ENCODE measurements at places on chromosomes 4 and X.

DNA sequence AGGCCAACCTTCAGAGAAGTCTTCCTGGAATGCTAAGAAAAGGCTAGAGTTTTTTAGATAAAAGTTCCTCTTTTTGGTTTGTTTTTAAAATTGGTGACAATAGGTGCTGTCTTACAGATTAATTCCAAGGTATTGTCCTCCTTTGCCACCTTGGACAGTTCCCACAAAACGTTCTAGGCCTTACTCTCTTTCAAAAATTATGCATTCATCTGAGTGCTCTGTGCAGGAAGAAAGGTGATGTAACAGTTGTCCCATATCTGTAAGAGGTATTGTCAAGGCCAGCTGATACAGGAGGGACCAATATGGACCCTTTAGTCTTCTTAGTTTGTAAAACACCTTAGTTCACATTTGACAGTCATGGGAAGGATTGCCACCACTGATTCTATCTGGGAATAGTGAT is 15.9 kb upstream of the CXCL5 start:
- DNase-seq: no peak

GRCh38 chrX:130906776-130907175 is 3.8 kb upstream of the ENOX2 start:
- DNase-seq: no peak

GRCh38 chr4:99586797-99587196 is 12.2 kb downstream of the MTTP start:
- no peak for DNase-seq

GRCh38 chrX:12378706-12379105 is 240.4 kb downstream of the FRMPD4 start:
- no peak for DNase-seq

DNA sequence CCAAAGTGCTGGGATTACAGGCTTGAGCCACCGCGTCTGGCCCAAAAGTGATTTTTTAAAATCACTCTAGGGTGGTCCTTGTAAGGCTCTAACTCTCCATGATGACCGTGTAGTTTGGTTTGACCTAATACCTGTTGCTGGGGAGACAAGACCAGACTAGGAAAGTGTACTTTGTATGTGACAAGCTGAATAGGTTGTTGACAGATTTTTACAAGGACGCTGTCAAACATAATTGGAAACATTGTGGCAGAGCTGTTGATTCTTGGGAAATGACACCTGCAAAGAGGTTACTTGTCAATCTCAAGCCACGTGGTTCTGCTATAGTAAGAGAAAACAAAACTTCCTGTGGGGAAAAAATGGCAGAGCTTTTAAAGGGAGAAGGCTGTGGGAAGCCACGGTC is 802.4 kb upstream of the HS3ST1 start:
- DNase-seq: no peak

DNA sequence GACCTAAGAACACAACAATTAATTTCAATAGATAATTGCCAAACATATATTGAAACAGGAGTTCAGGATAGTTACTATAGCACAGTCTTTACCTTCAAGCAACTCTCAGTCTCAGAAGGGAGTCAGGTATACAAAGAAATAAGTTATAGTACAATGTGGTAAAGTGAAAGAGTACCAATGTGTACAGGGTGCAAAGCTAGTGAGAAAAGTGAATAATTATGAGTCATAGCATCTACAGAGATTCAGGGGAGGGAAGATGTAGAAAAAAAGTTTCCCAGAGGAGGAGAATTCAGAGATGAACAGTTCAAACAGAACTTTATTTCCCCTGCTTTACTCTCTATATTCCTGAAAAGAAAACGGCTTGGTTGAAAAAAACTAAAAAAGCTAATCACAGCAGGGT is 22.7 kb upstream of the DKK2 start:
- DNase-seq: no peak

- DNase-seq: no peak
These were observed 29.4 kb upstream of the FBXW7 start for GRCh38 chr4:152565333-152565732.

DNA sequence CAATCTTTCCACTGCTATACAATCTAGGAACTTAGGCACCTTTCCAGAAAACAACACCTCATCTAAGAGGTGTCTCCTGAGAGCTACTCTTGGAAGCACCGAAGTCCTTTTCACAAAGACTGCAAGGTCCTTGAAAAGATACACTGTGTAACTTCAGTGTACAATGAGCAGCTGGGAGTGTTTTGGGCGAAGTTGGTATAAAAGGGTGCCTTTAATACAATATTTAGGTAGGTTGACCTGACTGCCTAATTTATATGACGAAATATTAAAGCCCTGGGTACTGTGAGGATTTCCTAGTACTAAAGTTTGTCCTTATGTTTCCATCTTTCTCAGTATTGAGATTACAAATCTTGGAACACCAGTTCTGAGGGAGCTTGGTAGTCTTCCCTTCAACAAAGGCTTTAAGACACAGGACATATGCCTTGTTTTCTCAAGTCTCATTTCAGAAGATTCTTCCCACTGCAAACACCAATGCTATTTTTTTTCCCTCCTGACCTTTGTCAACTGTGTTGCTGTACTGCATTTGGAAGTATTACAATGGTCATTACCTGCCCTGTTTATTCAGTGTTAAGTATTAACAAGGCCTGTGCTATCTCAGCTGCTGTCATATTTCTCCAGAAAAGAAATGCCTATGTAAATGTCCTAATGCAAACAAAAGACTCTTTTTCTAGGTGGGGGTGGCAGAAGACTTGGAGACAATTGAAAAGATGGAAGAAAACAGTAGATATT is 134.2 kb downstream of the MAML3 start:
- DNase-seq: no peak

DNA sequence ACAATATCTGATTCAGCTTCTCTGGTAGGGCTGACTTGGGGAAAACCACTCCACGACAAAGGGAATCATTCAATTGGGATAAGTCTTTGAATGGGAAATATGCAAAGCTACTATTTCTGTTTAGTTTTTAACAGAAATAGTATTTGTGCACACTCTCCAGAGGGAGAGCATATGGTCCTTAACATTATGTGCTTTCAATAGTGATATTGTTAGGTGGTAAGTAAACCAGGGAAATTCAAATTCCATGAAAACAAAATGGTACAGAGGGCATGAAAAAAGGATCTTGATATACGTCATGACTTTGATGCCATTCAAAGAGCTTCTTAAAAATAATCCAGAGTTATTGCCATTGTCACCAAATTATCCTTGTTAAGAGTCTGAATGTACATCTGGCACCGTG is 47.1 kb upstream of the CITED1 start:
- DNase-seq: no peak

DNA sequence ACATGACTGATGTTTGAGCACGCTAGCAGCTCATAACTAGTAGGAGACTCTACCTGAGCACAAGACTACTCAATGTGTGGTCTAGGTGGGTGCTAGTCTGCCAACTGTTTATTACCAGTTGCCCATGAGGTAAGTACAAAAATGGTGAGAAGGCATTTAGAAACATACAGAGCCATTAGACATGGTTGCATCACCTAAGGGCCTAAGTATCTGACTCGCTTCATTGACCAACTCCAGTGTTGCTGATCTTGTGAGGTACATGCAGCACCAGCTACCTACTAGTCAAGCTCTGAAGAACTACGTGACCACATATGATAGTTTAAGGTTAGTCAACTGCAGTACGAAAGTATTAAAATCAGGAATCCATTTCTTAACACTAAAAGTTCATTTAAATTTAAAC is 39.9 kb downstream of the APBB2 start:
- DNase-seq: no peak

- no peak for DNase-seq
These were observed 218.5 kb downstream of the CCSER1 start for GRCh38 chr4:90345549-90346215.

GRCh38 chr4:41678086-41678816 is 70.3 kb downstream of the PHOX2B start:
- DNase-seq: no peak

- peak; percentile 75 for DNase-seq
These were observed at the start of gene IKBKG for GRCh38 chrX:154547245-154548027. TSS of gene IKBKG (plus strand) at chrX:154547620. CDS start at chrX:154552003, 4,383 bp downstream.

GRCh38 chr4:174314770-174315169 is 31.1 kb downstream of the CEP44 start:
- no peak for DNase-seq

- no peak for DNase-seq
These were observed 350.0 kb downstream of the GALNTL6 start for GRCh38 chr4:172163215-172163614.

DNA sequence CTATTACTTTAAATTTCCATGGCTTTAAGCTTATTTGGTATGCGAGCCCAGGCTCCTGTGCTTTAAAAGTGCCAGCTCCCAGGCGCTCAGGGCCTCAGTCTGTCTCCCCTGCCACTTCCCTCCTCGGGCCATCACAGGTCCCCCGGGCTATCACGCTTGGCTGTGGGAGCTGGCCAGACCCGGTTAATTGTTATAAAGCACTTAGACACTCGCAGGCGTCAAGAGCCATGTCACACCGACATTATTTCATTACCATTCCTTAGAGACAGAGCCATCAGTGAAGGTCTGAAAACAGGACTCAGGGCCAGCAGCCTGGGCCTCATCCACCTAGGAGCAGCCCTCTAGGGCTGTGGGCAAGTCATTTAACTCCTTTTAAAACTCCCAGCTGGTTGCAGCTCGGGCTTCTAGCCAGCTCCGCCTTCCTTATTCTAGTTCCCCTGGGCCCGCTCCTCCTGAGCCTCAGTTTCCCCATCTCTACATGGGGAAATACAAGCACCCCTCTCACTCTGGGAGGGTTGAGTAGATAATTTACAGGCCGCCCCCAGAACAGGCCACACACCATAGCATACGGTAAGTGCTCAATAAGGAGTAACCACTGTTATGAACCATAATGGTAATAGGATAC is 99.0 kb downstream of the HMX1 start:
- DNase-seq: no peak

DNA sequence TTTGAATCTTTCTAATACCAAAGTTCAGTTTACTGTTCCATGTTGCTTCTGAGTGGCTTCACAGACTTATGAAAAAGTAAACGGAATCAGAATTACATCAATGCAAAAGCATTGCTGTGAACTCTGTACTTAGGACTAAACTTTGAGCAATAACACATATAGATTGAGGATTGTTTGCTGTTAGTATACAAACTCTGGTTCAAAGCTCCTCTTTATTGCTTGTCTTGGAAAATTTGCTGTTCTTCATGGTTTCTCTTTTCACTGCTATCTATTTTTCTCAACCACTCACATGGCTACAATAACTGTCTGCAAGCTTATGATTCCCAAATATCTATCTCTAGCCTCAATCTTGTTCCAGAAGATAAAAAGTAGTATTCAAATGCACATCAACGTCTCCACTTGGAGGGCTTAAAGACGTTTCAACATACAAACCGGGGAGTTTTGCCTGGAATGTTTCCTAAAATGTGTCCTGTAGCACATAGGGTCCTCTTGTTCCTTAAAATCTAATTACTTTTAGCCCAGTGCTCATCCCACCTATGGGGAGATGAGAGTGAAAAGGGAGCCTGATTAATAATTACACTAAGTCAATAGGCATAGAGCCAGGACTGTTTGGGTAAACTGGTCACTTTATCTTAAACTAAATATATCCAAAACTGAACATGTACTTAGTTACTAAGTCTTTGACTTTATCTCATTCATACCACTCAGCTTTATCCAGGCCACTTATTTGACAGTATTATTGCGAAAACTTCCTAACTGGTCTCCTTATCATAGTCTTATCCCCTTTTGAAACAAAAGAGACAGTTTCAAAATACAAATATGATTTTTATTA is 3.6 kb upstream of the AFP start:
- no peak for DNase-seq

GRCh38 chr4:88353324-88353723 is 25.3 kb upstream of the HERC6 start:
- no peak for DNase-seq

- DNase-seq: no peak
These were observed 313.0 kb upstream of the SLC7A11 start for GRCh38 chr4:138555108-138555507.

DNA sequence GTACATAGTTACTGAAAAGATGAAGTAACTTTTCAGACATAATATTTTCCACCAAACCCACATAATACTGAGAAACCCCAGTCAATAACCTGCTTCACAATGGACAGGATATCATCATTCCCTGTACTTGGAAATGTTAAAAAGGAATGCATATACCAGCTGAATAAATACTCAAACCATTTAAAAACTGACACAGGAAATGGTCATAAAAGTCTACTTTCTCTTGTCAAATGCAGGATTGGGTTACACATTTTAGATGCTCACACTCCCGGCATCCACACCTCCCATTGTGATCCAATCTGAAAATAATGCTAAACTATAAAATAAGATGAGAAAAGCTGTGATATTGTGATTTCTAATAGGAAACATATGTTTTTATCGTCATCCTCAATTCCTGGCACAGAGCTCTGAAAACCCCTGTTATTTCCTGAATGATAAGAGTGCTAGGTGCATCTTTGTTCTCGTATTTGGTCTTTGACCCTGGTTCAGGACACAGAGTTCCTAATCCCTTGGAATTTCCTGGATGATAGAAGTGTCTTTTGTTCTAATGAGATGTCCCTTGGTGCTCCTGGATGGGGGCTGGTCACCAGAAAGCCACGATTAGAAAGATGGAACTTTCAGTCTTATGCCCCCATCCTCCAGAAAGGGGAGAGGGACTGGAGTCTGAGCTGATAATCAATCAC is 821.3 kb downstream of the TRIML1 start:
- no peak for DNase-seq

- peak; percentile 16 for DNase-seq
These were observed at the start of gene PARM1 for GRCh38 chr4:74932832-74933561. TSS of gene PARM1 (plus strand) at chr4:74933116. CDS start at chr4:74933328, 212 bp downstream.

GRCh38 chr4:120915336-120915735 is 7.2 kb downstream of the PRDM5 start:
- DNase-seq: no peak

GRCh38 chrX:111410590-111411078 is 1.4 kb downstream of the DCX start:
- no peak for DNase-seq

- no peak for DNase-seq
These were observed 77.8 kb downstream of the GRID2 start for GRCh38 chr4:92381616-92382015.

- DNase-seq: no peak
These were observed 26.1 kb downstream of the TKTL2 start for GRCh38 chr4:163447481-163447880.

- DNase-seq: no peak
These were observed 8.3 kb downstream of the HNRNPDL start for GRCh38 chr4:82421796-82422560.

DNA sequence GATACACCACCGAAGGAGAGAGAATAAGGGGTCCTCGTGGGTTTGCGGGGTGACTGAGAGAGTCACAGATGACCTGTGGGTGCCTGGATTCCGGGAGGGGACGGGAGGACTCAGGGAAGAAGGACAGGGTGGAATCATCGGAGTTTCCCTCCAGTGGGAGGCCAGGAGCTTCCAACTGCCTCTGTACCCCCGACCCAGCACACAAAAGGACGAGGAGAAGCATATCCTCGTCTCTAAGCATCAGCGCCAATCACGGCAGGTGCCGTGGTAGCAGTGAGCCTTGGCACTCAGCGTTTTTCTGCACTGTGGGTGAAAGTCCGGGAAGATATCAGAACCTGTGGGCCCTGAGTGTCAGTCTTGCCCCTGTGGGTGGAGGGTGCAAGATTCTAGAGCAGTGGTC is 62.0 kb downstream of the ASMT start:
- DNase-seq: no peak

GRCh38 chr4:74084984-74085383 is 14.0 kb downstream of the CXCL2 start:
- no peak for DNase-seq

Data from stimulated activated CD4-positive, alpha-beta T cell treated with anti-CD3 and anti-CD28 coated beads, TNF-alpha, amount 100 ng/mL, for 48 hours (primary cell).